Activated CD4-positive, alpha-beta T cell treated with anti-CD3 and anti-CD28 coated beads, Interleukin-2, amount 10 ng/mL, durations not matched to agents 24 days and 14 days (primary cell): ENCODE measurements at places on chromosomes 11 and 22.

- no peak for DNase-seq
Observed at GRCh38 chr11:2914455-2915195, 14.6 kb downstream of the PHLDA2 start.

GRCh38 chr11:95076416-95076815 is 9.7 kb downstream of the SRSF8 start:
- DNase-seq: no peak

DNA sequence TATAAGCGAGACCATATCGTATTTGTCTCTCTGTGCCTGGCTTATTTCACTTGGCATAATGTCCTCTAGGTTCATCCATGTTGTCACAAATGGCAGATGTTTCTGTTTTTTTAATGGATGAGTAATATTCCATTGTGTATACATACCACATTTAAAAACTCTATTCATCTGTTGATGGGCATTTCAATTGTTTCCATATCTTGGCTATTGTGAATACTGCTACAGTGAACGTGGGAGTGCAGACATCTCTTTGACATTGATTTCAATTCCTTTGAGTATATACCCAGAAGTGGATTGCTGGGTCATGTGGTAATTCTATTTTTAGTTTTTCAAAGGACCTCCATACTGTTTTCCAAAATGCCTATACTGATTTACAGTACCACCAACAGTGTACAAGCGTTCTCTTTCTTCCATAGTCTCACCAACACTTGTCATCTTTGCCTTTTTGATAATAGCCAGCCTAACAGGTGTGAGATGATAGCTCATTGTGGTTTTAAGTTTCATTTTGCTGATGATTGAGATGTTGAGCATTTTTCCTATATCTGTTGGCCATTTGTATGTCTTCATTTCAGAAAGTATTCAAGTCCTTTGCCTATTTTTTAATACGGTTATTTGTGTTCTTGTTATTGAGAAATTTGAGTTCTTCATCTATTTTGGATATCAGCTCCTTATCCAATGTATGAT is 194.7 kb upstream of the E2F8 start:
- DNase-seq: no peak

- no peak for DNase-seq
Observed at GRCh38 chr22:34776817-34777216, 289.1 kb upstream of the ISX start.
